Stimulated activated CD4-positive, alpha-beta T cell treated with anti-CD3 and anti-CD28 coated beads, TNF-alpha, amount 100 ng/mL, for 1 hour (primary cell): ENCODE measurements at places on chromosomes 4 and X.

GRCh38 chr4:113823291-113823659 is 61.7 kb upstream of the CAMK2D start:
- DNase-seq: no peak

- DNase-seq: no peak
These were observed 632.2 kb downstream of the TRAM1L1 start for GRCh38 chr4:116453127-116453526.

DNA sequence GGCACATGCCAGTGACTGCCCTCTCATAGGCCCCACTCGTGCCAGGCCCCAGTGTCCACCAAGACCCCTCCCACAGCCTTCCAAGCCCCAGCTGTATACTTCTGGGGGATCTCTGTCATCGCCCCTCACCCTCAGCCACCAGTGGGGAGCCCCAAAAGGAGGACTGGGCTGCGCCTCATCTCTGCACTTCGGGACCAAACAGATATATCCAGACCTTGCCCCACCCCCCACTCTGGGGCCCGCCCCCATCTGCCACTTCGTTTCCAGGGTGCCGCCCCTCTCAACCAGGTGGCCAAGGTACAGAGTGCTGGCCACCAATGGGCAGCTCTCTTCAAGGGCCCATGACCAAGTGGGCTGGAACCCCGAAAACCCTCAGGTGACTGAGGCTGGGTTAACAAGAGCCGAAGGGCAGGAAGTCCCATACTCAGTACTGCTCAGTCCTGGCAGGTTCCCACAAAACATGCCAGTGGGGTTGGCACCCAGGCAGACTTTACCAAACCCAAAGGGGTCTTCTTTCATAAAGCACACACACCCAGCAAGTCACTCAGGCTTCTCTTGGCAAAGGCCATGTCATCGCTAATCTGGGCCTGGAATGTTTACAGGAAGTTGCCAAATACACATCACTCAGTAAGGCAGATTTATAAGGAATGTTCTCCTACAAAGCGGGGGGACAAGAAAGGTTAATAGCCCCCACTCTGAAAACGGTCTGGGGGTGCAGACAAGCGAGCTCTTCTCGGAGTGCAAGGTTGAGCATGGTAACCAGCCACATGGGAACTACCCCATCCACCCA is 4.4 kb downstream of the ZFYVE28 start:
- DNase-seq: no peak

DNA sequence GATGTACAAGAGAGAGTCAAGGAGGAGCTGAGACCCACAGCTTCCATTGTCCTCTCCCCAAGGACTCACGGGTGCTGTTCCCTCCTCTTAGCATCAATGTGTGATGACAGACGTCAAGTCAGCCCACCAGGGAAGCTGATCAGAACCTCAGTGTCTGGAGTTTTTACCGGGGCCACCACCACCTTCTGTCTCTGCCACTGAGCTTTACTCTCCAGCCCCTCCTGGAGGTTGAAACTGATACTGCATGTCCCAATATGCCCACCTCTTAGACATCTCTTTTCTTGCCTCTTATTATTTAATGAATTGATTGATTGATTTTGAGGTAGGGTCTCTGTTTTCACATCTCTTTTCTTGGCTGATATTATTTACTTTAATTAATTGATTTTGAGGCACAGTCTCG is 10.3 kb upstream of the AKAP17A start:
- peak; percentile 39 for DNase-seq

- no peak for DNase-seq
These were observed 44.3 kb downstream of the TASL start for GRCh38 chrX:30533266-30533665.

- no peak for DNase-seq
These were observed 1.9 kb downstream of the GASK1B start for GRCh38 chr4:158170691-158171561.

DNA sequence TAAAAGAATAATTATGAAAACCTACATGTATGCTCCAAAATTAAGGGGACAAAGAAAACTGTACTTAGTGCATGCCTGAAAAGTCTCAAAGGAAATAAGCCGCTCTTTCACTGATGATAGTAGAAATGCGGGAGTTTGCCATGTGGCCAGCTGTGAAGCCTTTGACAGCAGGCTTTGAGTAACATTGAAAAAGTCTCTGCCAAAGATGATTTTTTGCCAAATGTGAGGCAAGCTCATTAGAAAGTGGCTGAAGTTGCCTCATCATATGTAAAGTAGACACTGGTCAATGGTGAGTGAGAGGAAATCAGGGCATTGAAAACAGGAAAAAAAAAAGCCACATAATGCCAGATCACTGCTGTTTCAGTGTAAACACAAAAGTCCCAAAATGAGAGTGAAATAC is 2360.1 kb downstream of the PCDH7 start:
- no peak for DNase-seq

- DNase-seq: no peak
These were observed 2353.6 kb downstream of the PCDH7 start for GRCh38 chr4:33073811-33074210.

DNA sequence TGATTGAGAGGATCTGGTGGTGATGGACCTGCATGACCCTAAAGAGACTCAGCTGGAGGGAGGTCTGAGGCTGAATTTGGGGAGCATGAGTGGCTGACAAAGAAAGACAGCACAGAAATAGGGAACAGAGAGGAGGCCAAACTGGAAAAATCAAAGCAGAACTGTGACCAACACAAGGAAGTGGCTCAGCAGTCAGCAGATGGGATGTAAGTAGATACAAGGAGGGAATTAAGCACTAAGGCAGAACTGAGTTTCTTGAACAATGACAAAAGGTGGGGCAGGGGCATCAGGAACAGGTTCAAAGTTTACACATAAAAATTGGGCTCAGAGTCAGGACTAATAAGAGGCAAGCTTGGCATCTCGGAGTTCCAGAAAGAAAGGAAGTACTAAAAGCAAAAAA is 144.3 kb upstream of the KLF3 start:
- no peak for DNase-seq

DNA sequence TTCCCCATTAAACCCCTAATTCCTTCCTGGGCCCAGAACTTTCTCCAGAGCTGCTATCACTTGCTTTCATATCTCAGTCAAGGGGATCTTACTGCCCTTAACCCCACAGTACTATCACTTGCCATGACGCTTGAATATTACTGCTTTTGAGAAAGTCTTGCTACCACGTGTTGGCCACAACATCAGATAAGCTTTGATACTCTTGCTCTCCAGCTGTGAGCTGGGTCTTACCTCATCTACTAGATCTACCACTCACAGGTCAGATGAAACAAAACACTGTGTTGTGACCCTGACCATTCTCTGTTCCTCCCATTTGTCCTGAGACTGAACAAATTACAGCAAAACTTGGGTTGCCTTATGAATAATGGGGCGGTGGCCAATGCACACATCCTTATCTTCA is 12.1 kb upstream of the TAPT1 start:
- DNase-seq: no peak

DNA sequence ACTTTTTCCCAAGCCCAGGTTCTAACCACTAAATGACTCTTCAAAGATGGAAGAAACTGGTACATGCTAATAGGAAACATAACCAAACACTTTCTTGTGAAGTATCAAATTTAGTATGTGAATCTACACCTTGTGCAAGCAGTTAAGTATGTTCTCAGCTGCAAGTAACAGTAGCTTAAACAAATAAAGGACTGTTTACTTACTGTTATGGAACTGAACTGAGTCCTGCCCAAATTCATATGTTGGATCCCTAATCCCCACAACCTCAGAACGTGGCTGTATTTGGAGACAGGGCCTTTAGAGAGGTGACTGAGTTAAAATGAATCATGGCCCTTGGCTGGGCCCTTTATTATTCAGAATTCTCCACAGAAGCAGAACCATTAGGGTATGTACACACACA is 178.7 kb downstream of the KDR start:
- DNase-seq: no peak

GRCh38 chr4:242121-242848 is 63.0 kb downstream of the ZNF732 start:
- peak; percentile 26 for DNase-seq

GRCh38 chr4:84146300-84146959 is 352.7 kb downstream of the NKX6-1 start:
- no peak for DNase-seq

DNA sequence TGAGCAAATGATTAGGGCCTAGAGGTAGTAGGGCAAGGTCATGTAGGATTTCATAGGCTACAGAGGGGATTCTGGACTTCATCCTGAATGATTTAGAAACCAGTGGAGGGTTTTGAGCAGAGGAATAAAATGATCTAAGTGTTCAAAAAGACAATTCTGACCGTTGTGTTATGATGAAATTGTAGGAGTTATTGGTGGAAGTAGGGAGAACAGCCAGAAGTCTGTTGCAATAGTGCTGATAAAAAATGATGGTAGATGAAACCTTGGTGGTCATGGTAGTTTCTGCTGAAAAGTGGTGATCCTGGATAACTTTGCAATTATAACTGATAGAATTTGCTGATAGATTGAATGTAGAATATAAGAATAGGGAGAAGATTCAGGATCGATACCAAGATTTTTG is 60.2 kb downstream of the MID1IP1 start:
- no peak for DNase-seq

- no peak for DNase-seq
These were observed 2.2 kb upstream of the IQSEC2 start for GRCh38 chrX:53283567-53283966.
